ENCODE measurements at places on chromosomes 3 and 15.

GRCh38 chr3:22555753-22556435 is 647.2 kb upstream of the UBE2E2 start:
- DNase-seq: no peak

DNA sequence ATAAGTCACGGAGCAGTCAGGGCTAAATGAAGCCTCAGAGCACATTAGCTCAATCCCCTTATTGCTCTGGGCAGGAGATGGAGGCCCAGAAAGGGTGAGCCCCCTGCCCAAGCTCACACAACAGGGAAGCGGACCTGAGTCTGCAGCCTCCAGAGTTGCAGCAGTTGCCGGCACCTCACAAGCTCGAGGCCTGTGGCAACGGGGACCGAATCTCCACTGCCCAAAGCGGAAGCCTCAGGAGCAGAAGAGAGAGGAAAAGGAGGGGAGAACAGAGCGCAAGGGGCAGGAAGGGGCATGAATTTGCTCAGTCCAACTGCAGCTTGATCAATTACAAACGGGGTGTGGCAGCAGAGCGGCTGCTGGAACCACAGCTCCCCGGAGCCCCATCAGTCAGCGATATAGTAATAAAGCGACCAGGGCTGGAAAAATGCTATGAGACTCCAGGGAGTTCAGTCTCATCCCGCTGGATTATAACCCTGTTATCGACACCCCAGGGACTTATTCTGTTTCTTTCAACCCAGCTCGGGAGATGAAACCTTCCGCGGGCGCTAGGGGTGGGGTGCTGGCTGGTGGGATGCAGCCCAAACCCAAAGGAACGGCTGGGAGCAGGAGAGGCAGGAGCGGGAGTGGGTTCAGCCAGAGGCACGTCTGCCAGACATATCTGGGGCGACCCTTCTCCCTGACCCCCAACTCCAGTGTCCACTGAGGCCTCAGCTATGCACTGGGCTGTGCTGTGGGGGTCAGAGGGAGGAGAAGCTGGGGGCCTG is 219.7 kb upstream of the LINGO1 start:
- DNase-seq: no peak

GRCh38 chr3:125433091-125433534 is 58.0 kb upstream of the ZNF148 start:
- DNase-seq: no peak

GRCh38 chr15:65981837-65982626 is 112.7 kb downstream of the RAB11A start:
- peak; percentile 79 for DNase-seq

GRCh38 chr3:62101488-62101887 is 271.9 kb downstream of the FEZF2 start:
- no peak for DNase-seq

GRCh38 chr3:172396400-172396799 is 51.9 kb downstream of the GHSR start:
- no peak for DNase-seq

DNA sequence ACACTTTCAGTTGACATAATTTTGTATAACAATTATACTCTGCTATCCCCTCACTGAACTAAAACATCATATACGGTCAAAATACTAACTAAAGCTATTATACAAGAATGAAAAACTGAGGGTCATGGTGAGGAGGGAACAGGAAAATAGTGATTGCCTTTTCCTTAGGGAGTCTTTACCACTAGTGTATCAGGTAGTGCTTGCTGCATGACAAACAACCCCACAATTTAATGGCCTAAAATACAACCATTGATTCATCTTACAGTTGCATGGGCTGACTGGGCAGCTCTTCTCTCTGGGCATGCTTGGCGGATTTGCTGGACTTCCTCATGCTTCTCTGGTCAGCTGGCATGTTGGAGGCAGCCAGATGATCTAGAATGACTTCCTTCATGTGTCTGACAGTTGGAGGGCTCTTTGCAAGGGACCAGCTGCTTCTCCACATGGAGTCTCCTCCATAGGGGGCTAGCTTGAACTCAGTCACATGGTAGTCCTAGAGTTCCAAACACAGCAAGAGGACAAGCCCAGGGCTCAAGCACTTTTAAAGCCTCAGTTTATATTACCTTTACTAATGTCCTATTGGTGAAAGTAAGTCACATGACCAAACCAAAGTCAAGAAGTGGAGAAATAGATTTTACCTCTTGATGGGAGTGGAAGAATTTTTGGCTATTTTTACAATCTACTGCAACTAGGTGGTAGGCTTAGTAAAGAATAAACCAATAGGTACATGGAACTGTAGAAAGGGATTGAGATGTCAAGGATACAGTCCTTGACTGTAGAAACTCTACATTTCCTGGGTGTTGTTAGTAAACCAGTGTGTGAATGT is 18.8 kb downstream of the THAP10 start:
- no peak for DNase-seq

GRCh38 chr15:98683831-98684230 is 35.5 kb downstream of the IGF1R start:
- no peak for DNase-seq

DNA sequence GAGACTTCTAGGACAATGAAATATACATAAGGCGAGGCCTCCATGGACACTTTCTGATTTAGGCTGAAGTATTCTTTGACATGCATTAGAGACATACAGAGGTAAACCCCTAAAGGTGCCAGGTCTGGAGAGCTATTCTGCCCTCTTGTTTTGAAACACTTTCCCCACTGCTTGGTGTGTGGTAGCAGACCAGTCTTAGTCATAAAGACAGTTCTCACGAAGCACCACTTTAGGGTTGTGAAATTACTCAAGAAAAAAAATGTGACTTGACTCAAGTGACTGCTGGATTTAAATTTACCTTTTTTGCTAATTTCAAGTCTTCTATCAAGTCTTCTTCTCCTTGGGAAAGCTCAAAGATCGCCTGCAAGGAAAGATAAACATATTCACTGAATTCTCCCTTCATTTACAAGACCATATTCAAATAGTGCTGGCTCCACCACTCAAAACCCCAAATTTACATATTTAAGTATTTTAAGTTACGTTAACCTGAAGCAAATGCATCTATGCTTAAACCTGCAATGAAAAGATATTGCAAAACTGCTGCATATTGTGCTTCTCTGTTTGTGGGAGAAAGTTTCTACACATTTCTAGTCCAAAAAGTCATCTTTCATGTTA is 48.4 kb downstream of the ARHGEF3 start:
- no peak for DNase-seq

DNA sequence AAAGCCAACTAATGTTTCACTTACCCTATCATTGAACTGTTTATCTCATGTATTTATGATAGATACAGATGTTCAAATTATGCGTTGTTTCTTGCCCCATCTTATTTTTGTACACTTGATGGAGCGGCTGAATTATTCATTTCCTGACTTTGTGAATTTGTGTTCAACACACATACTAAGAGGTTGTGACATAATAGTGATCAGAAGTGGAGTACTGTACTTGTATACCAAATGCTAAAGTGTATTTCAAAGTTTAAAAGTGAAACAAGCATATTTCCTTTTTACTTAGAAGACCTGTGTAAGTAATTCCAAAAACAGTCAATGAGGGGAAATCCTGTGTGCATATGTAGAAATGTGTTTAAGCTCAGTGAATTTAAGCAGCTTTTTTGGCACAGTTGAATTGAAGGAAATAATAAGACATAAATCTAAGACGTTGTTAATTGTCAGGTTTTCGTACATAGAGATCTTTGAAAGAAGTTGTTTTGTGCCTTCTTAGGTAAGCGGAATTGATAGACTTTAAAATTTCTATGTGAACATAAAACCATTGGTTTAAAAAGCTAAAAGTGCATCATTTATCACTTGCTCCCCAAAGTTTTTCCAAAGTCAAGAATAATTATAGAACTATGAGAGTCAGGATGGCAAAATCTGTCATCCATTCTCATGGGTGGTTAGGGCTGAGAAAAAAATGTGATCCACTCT is 1.9 kb downstream of the NFKBIZ start:
- no peak for DNase-seq

- no peak for DNase-seq
Measured at GRCh38 chr15:77556622-77557021, 76.1 kb downstream of the LINGO1 start.

DNA sequence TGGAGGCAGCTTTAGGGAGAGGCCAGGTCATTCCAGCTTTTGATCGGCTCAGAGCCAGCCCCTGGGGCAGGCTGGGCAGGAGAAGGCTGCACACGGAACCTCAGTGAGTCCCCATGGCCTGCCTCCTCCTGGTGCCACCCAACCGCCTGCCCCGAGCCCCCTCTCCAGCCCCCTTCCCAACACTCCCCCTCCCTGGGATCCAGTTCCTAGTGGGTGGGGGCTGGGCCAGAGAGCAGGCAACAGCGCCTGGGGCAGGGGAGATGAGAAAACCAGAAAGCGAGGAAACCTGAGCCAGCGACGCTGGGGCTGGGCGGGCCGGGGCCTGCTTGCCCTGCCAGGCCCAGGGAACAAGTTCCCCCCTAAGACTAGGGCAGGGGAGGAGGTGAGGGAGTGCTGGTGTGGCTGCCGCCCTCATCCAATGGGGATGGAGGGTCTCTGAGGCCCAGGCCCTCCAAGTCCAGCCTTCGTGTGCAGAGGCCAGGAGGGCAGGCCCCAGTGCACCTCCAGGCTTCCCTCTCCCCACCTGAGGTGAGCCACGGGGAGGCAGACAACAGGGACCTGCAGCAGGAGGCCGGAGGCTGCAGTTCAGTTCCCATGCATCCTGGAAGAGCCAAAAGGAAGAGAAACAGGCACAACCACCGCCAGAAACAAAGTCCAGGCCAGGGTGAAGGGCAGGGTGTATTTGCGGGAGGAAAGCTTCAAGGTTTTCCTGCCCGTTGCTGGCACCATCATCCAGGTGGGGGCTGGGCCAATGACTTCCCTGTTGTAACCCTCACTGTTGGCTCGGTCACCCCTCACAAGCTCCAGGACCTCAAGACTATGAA is 4.0 kb upstream of the SEMA3F start:
- no peak for DNase-seq

DNA sequence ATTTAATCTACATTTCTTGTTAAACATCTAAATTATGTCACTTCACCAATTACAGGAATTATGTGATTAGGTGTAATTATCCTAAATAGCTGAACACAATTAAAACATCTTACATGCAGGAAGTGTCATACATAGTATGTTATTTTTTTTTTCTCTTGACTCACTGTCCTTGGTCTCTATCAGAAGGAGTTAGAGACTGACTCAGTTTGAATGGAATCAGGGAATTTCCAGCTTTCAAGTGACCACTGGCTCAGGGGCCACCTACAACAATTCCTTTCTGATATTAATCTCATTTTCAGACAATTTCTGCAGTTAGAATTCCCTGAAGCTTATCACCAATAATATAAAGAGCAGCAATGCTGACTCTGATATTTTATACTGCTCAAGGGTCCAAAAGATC is 400.7 kb downstream of the ROBO1 start:
- DNase-seq: no peak

DNA sequence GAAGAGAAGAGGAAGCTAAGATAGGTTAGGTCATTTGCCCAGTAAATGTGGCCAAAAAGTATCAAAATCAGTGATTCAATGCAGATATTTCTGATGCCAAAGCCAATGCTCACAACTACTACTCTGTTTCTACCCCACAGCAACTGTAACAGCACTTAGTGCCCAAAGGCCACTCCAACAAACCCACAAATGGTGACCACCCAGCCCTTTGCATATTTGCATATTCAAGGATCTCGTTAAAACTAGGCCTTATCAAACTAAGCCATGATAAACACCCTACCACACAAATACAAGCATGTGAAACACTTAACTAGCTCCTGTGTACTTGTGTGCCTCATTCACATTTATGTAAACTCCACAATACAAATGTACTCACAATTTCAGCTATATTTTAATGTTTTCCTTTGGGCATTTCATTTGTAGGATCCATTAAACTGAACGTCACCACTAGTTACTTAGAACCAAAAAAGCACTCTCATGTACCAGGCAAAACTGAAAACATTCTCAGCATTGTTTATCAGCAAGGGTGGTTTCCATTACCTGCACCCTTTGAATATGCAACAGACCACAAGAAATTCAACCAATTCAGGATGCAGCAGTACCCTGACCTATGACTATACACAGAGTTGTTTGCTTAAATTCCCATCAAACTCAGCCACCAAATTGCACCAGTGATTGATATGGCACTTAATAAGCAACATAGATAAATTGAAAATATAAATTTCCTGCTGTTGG is 111.2 kb upstream of the STT3B start:
- no peak for DNase-seq

DNA sequence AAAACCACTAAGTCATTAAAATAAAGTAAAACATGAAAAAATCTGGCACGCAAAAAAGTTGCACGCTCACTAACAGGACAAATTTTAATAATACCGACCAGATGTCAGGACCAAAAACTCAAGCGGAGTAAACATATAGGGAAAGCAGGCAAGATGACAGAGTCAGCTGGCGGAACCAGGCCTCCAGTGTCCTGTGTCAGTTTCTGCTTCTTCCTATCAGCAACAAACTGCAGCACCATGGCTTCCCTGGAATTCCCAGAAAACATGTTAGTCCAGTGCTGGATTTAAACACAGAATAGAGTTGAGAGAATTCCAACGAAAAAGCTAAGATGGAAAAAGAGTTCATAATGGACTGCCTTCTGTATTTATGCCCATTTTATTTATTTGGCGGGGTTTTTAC is 169.1 kb upstream of the ARHGEF26 start:
- DNase-seq: no peak

- DNase-seq: no peak
Measured at GRCh38 chr3:157938154-157938779, 168.0 kb downstream of the SHOX2 start.

- DNase-seq: no peak
Measured at GRCh38 chr3:133745981-133746711, at the start of gene TF. Gene TF (plus strand): TSS chr3:133746393. CDS start chr3:133746441, 48 bp downstream.

GRCh38 chr15:82875411-82876003 is 66.1 kb downstream of the WHAMM start:
- DNase-seq: no peak

- peak; percentile 23 for DNase-seq
Measured at GRCh38 chr3:160941885-160942494, 163.2 kb downstream of the B3GALNT1 start.

- no peak for DNase-seq
Measured at GRCh38 chr3:118587847-118588246, 446.8 kb downstream of the IGSF11 start.

- no peak for DNase-seq
Measured at GRCh38 chr15:89034305-89034704, 54.0 kb upstream of the ABHD2 start.

DNA sequence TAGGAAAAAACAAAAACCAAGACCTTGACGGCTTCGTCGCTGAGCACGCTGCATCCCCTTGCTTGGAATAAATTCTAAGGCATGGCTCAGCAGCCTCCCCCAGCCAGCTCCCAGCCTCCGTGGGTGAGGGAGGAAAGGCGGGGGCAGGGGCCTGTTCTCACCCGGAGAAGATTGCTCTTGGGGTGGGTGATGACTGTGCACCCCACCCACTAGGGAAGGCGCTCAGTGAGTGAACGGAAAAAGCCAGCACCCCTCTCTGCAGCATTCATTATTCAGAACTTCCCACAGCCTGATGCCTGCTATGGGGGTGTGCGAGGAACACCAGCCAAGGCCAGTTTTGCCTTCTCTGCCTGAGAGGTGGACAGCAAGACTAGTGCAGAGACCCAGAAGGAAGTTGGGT is 19.3 kb upstream of the NTRK3 start:
- no peak for DNase-seq

- no peak for DNase-seq
Measured at GRCh38 chr15:101295607-101296161, 636 bp upstream of the SNRPA1 start.

GRCh38 chr3:177427540-177427939 is 230.3 kb upstream of the TBL1XR1 start:
- no peak for DNase-seq

GRCh38 chr15:85785887-85786780 is 8.6 kb downstream of the KLHL25 start:
- no peak for DNase-seq

Data from activated T-cell treated with anti-CD3 and anti-CD28 coated beads, Interleukin-2, amount 50 U/mL, for 1 hour (primary cell).